ENCODE measurements at places on chromosomes 16 and 17. TPM values are rescaled to one million over a fixed set of nuclear protein-coding genes. Genes with fewer than 3 reads are reported as not detected.
A peak's percentile ranks its signal among the peaks of the same experiment; 100 is the strongest.

- no peak for DNase-seq
- H3K4me3 ChIP-seq: peak overlapping the region; percentile 81
- no peaks in the 10 kb centered on the region for H3K4me1 ChIP-seq
Observed at GRCh38 chr16:12904329-12904671, 2.9 kb downstream of the SHISA9 start.

- H3K36me3 ChIP-seq: no peaks in the 10 kb centered on the region
- H3K4me1 ChIP-seq: no peaks in the 10 kb centered on the region
- no peak overlapping the region for H3K4me3 ChIP-seq
- DNase-seq: no peak
- no peak overlapping the region for H3K27ac ChIP-seq
- peaks cover 12% of the 10 kb centered on the region for H3K27me3 ChIP-seq
Observed at GRCh38 chr17:40931311-40931710, 6.1 kb downstream of the KRT23 start.

GRCh38 chr16:70590722-70591415, 55.5 kb upstream of the IL34 start:
- peaks cover 24% of the 10 kb centered on the region for H3K4me1 ChIP-seq
- H3K4me3 ChIP-seq: no peak overlapping the region
- no peak overlapping the region for H3K27ac ChIP-seq
- no peaks in the 10 kb centered on the region for H3K36me3 ChIP-seq
- H3K27me3 ChIP-seq: no peaks in the 10 kb centered on the region
- no peak for DNase-seq

GRCh38 chr16:1333854-1334700, 632 bp downstream of the BAIAP3 start:
- H3K36me3 ChIP-seq: no peaks in the 10 kb centered on the region
- no peak overlapping the region for H3K4me3 ChIP-seq
- H3K27ac ChIP-seq: no peak overlapping the region
- H3K4me1 ChIP-seq: no peaks in the 10 kb centered on the region

DNA sequence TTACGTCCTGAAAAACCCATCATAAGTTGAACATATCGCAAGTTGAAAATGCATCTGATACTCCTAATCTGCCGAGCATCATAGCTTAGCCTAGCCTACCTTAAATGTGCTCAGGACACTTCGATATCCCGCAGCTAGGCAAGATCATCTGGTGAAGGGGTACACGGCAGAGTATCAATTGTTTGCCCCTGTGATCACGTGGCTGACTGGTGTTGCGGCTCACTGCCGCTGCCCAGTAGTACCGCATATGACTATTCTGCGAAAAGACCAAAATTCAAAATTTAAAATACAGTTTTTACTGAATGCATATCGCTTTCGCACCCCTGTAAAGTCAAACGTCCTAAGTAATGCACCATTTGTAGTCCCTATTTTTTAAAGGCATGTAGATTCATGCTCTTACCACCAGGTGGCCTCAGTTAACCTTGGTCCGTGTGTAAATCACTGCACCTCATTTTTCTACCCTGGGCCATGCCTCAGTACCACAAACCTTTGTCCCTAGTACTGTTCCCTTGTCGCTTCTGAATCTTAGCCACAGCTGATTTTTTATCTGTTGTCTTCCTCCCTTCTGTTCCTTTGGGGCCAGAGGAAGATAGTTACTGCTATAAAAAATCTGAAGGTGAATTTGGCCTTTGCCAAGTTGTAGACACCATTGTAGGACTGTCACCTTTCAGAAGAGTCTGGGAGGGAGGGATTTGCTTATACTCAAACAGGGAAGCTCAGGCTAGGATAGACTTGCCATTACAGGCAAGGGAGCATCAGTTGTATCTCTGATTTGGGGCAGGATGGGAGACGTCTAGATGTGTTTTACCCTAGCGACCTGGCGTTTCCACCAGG, 34.4 kb downstream of the WWP2 start:
- H3K4me3 ChIP-seq: no peak overlapping the region
- H3K27me3 ChIP-seq: no peaks in the 10 kb centered on the region
- peak; percentile 75 for DNase-seq
- H3K36me3 ChIP-seq: peaks cover 19% of the 10 kb centered on the region
- peaks cover 6% of the 10 kb centered on the region for H3K4me1 ChIP-seq
- H3K27ac ChIP-seq: no peak overlapping the region

The OR2C1 gene
- total RNA-seq: not detected

The AURKB gene
- 11.7 TPM for total RNA-seq

The YBX2 gene
- 0.44 TPM for total RNA-seq

The PHOSPHO1 gene
- total RNA-seq: not detected

Data from MCF 10A (cell line).